Activated naive CD4-positive, alpha-beta T cell (primary cell): ENCODE measurements at places on chromosomes 2 and 18.

GRCh38 chr2:138209009-138209408 is 244.7 kb downstream of the HNMT start:
- no peak for DNase-seq

DNA sequence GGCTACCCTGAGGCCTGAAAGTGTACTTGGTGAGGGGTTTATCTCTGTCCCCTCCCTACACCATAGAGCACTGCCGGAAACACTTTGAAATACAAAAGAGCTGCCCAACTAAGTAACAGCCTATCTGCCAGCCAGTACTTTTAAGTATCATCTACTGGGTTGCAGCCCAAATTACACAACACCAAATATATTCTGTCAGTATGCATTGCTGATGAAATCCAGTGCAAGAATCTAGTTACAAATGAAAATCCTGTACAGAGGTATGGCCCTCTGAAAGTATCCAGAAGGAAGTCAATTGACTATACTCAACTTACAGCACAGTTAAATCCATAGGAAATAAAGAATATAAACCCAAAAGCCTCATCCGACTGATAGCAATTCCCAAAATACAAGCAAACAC is 280.8 kb downstream of the CCDC85A start:
- DNase-seq: no peak

DNA sequence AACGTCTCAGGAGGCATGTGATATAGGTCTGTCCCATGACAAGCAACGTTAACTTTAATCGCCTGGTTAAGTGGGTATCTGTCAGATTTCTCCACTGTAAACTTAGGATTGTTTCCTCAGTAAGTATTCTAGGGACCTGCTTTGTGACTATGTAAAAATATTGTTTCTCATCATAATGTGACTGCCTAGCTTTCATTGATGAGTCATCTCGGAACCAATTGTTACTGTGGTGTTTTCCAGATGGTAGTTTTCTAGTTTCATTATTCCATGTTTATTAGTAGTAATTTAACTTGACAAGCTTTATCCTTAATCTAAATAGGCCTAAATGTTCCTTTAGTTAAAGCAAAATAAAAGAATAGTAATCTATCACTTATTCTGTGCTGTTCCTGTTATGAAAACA is 28.2 kb upstream of the GATA6 start:
- no peak for DNase-seq

- DNase-seq: no peak
Measured at GRCh38 chr2:217114117-217114516, 254.3 kb upstream of the TNP1 start.

GRCh38 chr2:95387358-95387757 is 15.2 kb upstream of the FAHD2A start:
- no peak for DNase-seq

DNA sequence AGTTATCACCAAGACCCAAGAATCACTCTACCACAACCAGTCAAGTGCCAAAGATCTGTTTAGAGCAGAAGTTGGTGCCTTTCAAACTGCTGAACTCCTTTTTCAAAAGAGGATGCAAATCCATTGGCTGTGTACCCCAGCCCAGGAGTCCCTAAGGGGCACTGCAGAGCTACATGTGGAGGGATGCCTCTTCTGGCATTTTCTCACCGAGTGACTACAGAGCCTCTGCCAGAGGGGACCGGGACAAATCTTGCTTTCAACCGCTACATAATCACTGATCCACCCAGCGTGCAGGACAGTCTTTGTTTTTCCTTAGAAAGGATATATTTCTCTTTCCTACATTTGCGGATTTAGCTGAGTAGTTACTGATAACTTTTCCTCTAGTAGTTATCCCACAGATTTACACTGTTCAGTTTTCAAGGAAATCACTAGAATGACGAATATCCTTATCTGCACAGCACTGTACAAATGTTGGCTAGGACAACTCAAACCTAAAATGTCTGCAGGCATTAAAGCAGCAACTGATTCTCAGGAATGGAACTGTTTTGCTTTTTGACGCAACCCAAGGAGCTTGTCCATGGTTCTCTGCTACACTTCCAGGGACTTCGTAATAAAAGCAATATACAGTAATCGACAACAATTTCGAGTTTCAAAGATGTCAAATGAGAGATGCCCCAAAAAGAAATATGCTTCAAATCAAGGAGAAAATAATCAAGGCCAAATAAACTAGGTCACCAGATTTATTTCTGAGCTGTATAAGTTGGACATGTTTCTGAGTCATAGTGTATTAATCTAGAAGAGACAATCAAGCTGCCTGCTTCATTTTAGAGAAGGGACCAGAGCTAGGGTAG is 24.1 kb downstream of the EPB41L3 start:
- DNase-seq: no peak

DNA sequence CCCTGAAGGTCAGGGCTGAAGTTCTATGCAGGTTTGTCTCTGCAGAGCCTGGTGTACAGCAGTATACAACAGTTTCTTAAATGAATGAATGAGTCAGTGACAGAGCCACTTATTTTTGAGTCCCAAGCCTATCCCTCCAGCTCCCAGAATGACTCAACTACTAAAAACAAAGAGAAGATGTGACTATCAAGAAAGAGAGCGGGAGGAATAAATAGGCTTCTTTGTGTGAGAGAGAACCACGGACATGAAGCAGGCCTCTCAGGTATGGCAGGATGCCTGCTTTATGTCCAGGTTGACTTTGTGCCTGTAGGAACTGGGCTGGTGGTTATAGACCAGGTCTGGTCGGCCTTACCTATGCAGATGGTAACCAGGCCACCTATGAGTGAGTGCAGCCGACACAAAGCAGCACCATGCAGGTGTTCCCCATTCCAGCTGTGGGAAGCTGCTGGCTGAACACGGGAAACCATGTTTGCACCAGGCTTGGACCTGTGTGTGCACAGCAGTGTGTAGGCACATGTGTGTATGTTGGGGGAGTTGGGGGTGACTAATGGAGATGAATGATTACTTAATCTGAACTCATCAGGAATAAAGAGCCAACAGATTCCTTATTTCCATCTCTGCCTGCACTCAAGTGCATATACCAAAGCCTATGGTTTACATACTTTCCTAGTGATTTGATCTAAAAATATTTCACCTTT is 171.0 kb downstream of the OSR1 start:
- DNase-seq: no peak

DNA sequence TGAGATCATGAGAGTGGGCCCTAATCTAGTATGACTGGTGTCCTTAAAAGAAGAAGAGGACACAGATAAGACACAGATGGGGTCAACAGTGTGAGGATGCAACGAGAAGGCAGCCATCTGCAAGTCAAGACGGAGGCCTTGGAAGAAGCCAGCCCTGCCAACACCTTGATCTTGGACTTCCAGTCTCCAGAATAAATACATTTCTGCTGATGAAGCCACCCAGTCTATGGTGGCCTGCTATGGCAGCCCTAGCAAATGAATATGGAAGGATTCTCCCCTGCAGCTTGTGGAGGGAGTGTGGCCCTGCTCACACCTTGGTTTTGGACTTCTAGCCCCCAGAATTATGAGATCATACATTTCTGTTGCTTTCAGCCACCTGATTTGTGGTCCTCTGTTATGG is 12.3 kb downstream of the CTIF start:
- DNase-seq: no peak

DNA sequence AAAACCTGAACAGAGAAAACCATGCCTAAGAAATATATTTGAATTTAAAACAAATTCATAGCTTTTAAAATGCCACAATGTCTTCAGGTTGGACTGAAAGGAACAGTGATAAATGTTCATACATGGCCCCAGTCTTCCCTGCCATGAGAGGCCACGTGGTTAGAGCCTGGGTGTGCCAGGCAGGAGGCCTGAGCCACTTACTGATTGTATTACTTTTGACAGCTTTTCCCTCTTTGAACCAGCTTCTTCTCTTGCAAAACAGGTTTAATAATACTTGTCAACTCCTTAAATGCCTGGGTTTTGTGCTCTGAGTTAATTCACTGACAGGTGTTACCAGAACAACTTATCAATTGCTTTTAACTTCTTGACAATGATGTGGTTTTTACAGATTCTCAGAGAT is 27.0 kb downstream of the RBKS start:
- no peak for DNase-seq

DNA sequence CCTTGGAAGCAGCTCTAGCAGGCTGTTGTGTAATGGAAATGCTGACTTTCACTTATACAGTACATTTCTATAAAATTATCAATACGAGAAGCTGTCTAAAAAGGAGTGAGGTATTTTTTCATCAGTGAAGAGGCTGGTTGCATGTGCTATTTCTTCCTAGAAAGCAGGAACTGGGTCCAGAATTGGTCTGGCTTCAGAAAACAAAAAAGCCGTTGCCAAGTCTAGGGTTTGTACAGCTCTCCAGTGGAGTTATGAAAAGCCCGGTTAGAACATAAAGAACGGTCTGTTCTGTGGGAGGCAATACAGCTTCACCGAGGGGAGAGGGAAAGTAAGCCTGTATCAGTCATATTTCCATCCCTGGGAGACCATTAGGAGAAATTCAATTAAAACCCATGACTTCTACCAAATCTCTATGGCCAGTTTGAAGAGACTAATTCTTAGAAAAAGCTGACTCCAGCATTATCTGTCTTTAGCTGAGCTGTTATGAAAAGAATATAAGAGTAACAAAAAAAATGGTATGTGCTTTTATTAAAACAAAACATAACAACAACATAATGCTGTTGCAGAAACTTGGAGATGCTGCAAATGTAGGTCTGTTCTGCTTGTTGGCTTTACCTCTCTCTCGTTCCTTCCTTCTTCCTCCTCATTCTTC is 217.0 kb downstream of the CMPK2 start:
- DNase-seq: no peak

- DNase-seq: no peak
Measured at GRCh38 chr18:74116633-74117554, 30.7 kb downstream of the FBXO15 start.

GRCh38 chr2:189521699-189522434 is 58.7 kb downstream of the SLC40A1 start:
- DNase-seq: no peak

DNA sequence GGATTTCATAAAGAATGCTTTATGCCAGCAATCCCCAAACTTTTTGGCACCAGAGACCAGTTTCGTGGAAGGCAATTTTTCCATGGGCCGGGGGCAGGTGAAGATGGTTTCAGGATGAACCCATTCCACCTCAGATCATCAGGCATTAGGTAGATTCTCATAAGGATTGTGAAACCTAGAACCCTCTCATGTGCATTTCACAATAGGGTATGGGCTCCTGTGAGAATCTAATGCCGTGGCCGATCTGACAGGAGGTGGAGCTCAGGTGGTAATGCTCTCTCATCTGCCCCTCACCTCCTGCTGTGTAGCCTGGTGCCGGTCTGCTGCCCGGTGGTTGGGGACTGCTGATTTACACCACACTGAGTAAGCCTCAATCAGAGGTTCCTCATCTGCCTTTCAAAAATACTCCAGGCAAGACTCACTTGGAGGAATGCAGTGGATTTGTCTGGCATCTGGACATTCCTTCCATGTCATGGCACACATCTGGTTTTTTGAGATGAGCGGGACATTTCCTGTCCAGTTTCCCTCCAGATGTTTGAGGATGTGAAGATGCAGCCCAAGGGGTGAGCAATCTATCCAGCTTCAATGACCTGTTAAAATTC is 185.8 kb downstream of the VAPA start:
- no peak for DNase-seq

DNA sequence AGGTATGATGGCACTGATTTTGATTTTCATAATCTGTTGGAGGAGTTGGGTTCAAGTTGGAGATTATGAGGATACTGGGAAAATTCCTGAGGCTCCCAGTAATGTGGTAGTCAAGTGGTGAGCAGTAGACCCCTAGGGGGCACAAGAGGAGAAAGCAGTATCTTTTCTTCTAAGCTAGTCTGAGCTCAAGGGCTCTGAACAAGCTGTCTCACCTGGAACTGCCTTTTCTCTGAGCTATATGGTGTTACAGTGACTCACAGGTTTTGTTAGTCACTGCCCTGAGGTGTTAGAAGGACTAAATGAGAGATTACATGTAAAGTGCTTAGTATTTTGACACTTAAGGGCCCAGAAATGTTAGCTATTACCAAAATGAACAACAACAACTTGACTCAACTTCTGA is 42.2 kb downstream of the CD302 start:
- no peak for DNase-seq

DNA sequence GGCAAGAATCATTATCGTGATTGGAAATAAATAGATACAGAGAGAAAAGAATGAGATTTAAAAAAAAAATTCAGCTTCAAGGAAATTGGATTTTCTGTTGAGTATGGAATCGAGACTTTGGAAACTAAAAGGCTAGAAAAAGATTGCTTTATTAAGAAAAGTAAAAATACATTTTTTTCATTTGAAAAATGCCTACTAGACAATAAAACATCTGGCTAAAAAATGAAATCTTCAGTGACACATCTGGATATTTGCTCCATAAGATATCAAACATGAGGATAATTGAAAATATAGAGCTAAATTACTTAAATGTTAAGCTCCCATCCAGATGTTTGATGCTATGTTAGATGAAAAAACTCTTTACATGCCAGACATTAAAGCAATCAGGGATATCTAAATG is 879.5 kb downstream of the TSN start:
- DNase-seq: no peak

DNA sequence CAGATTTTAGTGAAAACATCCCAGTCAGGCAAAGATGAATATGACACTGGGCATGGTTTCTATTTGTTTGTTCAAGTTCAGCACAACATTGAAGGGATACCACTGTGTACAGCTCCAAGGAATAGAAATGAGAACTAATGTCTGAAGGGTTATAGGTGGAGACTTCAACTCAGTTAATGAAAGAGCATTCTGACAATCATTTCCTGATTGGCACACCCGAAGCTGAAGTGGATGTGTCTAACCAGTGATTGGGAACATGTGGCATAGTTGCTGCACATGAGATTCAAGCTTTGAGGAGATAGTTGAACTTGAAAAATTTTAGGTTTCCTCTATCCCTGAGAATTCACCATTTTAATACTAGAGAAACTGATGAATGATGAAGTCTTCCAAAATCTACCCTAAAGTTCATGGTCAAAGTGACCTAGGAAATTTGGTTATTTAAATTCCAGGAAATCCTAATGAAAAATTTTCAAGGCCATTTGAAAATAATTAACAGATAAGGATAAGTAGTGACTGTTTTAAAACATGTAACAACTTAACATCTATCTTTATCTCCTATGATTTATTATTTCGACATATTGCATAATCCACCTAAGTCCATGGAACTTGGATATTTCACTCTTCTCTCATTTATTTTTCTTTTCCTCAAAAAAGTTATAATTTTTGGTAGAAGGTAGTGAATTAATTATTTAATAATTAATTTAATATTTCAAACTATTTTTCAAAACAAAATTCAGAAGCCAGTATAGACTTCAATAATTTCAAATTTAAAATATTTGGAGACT is 38.0 kb downstream of the SLC9A4 start:
- DNase-seq: no peak

DNA sequence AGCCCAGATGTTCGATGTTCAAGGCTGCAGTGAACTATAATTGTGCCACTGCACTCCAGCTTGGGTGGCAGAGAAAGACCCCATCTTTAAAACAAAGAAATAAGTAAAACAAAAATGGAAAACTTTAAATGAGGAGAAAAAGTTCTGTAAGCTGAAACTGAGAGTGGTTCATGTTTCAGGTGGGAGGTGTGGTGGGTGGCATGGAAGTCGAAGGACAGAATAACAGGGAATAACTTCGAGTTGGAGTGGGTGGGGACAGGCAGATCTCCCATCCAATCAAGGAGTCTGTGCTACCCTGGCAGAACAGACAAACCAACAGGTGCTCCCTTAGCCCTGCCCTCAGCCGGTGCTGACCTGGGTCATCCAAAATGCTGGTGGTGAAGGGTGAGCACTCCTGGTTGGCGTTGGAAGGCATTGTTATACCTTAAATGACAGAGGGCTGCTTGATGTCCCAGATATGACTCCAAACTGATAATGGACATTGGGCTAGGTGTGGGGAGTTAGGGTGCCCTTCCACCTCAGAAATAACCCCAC is 328.4 kb downstream of the DYSF start:
- DNase-seq: no peak

- DNase-seq: no peak
Measured at GRCh38 chr2:96359866-96360265, 24.3 kb downstream of the NCAPH start.
